Urothelium cell line (cell line): ENCODE measurements at places on chromosomes 1 and 21.

GRCh38 chr21:40466893-40467483 is 380.0 kb downstream of the DSCAM start:
- no peak for DNase-seq

- no peak for DNase-seq
These were observed 32.9 kb upstream of the SRP9 start for GRCh38 chr1:225744745-225745144.

- no peak for DNase-seq
These were observed 140.9 kb upstream of the CTTNBP2NL start for GRCh38 chr1:112255080-112255479.

GRCh38 chr1:93331412-93331811 is 14.3 kb upstream of the DR1 start:
- no peak for DNase-seq

GRCh38 chr1:182120411-182121258 is 59.1 kb upstream of the ZNF648 start:
- peak; percentile 77 for DNase-seq

GRCh38 chr21:40901691-40902090 is 54.7 kb upstream of the DSCAM start:
- no peak for DNase-seq

DNA sequence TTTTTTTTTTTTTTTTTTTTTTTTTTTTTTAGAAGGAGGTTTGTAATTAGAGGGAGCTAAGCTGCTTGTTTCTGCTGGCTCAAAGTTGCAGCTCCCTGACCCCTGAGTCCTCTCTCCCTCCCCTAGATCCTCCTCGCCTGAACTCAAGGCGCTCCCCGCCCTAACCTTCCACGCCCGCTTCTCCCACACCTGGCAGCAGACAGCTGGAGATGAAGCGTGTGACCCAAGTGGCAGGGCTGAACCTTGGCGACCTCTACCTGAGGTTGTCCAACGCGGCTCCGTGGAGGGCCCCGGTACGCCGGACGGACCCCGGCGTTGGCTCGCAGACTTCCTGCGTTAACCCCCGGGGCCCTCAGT is 795 bp downstream of the NGF start:
- DNase-seq, result peak; percentile 23

DNA sequence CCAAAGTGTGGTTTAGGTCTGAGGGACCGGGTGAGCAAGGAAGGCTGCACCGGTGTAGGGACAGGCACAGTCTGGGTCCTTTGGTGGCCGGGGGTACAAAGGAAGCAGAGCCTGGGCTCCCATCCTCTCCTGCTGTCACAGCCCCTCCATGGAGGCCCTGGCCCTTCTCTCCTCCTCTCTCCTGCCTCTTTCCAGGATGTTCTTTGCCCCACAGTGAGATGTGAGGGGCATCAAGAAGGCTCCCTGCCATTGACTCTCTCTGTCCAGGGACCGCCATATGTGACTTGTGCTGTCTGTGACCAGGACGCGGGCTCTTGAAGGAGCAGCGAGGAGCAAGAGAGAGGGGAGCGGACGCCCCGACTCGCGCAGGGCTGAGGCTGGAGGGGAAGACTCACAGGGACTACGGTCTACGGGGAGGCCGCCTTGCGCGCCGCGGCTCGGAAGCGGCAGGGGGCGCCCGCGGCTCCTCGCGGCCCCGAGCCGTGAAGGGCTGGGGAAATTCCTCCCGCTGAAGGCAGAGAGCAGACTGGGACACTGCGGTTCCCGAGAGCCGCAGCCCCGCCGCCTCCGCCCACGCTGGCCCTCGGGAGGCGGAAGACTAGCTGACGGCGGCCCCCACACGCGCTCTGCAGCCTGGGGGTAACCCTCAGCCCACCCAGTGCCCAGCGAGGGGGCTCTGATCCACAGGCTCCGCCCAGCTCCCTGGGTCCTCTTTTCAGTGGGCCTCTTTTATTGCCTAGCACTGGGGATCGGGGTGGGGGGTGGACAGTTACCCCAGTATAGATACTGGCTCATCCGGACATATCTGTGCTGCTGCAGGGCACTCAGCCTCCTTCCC is 40.8 kb downstream of the MAB21L3 start:
- peak; percentile 96 for DNase-seq

- no peak for DNase-seq
These were observed 104.7 kb downstream of the ST6GALNAC3 start for GRCh38 chr1:76179219-76179698.

DNA sequence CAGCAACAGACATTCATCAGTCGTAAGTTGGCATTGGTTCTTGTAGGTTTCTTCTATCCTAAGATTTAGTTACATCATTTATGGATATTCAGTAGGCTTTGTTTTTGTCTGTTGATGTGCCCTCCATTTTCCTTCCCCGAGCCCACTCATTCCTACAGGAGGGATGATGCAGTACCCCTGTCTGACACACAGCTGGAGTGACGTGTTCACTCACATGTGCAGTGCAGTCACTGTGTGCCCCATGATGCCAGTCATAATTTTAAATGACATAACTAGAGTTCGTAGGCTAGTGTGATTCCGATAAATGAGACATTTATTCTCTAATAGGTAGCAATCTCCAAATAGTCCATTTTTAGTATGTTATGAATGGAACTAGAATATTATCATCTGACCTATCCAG is 438.4 kb downstream of the DSCAM start:
- DNase-seq, result no peak

DNA sequence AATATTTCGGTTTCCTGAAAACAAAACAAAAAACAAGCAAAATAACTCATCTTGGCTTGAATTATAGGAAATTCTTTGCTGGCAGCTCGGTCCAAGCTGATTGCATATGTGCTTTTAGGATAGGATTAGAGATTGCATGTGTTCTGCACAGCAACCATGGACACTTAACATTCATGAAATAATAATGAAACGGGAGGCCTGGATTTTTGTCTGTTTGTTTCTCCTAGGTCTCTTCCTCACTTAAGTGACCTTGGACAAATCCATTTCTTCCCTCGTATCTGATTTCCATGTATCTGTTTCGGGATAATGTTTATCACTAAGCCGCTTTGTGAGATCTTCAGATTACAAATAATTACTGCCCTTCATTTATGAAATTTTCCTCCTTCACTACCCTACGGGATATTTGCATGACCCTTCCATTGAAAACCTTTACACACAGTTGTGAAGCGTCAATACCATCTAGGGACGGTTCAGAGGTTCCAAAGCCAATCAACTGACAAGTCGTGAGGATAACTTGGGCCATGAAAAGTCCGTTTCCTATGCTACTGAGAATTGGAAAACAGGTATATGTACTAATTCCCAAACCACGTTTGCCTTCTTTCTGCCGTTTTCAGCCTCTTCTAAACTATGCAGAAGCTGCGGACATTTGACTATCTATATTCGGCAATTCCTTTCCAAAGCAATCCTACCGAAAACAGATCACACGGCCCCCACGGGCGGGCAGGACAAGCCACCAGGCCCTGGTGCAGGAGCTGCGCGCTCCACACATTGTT is 1.3 kb upstream of the H3-3A start:
- DNase-seq, result no peak

DNA sequence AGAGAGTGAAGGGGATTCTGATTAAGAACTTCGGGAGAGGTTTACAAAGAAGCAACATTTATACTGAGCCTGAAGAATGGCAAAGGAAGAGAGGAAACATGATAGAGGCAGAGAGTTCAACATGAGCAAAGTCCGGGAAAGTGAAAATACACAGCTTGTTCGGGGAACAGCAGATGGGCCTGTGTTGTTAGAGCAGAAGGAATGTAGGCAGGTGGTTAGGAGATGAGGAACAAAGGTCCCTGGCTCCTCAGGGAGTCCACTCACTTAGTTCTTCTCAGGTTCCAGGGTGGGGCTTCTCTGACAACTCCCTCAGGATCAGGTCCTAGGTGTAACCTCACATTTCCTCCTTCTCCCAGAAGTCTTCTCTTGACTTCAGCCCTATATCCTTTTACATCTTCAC is 5.1 kb upstream of the ZNF326 start:
- no peak for DNase-seq

DNA sequence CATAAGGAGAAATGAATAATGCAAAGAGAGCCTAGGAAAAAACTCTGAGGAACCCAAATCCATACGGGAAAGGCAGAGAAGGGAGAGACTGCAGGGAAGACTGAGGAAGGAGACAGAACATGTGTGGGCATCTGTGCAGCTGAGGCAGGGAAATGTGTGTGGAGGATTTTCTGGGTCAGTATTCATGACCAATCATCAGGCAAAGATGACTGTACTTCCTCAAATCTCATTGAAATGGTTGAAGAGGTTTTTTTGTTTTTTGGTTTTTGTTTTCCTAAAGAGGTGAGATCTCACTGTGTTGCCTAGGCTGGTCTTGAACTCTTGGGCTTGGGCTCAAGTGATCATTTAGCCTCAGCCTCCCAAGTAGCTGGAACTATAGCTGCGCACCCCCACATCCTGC is 15.7 kb downstream of the DIP2A start:
- no peak for DNase-seq

GRCh38 chr21:36428761-36429432 is 43.7 kb downstream of the CHAF1B start:
- no peak for DNase-seq

DNA sequence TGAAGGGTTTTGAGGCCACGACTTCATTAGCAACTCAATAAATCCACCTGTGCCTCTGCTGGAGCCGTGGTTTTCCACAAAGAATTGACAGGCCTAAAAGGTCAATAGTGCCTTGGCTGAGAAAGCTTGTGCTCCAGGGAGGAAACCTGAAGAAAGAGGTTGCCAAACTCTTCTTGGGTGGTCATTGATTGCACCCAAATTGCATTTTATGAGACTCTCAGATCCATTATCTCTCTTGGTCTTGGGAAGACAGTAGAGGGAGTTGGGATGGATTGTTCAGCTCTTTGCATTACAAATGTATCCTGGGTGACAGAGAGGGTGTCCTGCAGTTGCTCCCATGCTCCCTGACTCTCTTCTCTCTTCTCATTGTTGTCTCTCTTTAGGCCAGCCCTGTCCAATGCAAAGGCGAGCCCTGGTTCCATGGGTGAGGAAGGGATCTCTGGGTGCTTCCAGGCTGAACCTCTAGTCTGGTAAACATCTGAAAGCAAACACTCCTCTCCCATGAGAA is 46.1 kb upstream of the HTR1D start:
- no peak for DNase-seq

GRCh38 chr1:110043016-110043415 is 8.6 kb downstream of the STRIP1 start:
- DNase-seq, result no peak

DNA sequence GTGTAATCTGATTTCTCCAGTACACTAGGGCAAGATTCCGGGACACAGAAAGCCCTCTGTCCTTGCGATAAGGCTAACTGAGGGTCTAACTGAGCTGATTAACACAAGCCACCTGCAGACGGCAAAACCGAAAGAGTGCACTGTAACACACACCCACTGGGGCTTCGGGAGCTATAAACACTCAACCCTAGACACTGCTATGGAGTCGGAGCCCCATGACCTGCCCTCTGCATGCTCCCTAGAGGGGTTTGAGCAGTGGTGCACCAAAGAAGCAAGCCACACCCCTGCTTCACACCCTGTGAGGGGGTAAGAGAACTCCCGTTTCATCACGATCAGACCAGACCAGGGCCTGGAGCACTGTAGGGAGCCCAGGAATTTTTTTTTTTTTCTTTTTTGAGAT is 72.4 kb downstream of the DMRTA2 start:
- no peak for DNase-seq

GRCh38 chr1:42999308-42999707 is 40.6 kb upstream of the SLC2A1 start:
- peak; percentile 38 for DNase-seq

- no peak for DNase-seq
These were observed 48.6 kb downstream of the ITPKB start for GRCh38 chr1:226690460-226690982.

GRCh38 chr1:27152829-27153548 is 1.9 kb downstream of the SLC9A1 start:
- DNase-seq, result no peak

GRCh38 chr21:44337449-44337848 is 1.7 kb downstream of the CFAP410 start:
- DNase-seq, result no peak

GRCh38 chr1:114510274-114511031 is 550 bp downstream of the TRIM33 start:
- peak; percentile 88 for DNase-seq

DNA sequence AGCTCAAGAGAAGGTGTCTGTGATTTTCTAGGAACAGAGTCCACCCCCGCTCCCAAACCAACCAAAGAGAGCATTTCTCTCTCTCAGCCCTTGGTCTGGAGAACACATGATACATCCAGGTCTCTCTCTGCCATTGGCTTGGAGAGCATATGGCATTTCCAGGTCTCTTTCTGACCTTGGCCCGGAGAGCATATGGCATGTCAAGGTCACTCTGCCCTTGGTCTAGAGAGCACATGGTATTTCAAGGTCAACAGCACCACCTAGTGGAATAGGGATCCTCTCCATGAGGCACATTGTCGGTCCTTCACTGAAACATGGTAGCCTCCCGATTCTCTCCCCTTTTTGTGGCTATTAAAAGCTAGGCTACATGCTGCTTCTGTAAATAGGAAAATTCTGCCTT is 437.7 kb upstream of the OLFM3 start:
- peak; percentile 4 for DNase-seq

DNA sequence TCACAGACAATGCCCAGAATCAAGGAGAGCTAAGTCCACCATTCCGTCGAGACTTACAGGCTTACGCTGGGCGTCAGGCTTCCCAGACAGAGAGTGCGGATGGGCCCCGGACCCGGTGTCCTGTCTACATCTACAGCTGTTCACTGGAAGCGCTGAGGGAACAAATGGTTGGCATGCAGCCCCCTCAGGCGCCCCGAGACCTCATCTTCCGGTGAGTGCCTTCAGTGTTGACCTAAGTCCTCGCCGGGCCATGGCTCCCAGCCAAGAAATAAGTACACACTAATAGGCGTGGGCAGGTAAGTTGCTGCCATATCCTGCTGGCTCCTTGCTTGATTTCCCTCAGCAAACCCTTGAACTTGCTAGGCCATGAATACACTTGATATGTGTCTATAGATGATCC is 26.2 kb downstream of the HYI start:
- DNase-seq, result no peak

GRCh38 chr1:94119796-94120569 is 965 bp downstream of the ABCA4 start:
- no peak for DNase-seq

- DNase-seq, result peak; percentile 82
These were observed 33.5 kb upstream of the RGS4 start for GRCh38 chr1:163035446-163036249.

DNA sequence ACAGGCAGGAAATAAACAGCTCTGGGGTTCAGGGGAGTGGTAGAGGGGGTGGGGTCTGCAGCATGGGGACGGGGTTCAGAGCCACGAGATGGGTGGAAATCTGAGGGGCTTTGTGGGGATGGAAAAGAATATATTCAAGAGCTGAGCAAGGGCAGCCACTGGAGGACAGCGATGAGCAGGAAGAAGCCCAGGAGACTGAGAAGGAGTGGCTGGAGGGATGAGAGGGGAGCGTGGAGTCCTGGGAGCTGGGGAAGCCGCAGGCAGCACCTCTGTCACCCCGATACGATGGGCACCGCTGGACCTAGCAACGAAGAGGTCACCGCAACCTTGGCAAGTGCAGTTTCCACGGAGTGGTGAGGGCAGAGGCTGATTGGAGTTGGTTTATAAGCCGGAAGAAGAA is 10.0 kb upstream of the KCNAB2 start:
- DNase-seq, result no peak

GRCh38 chr1:208135354-208135753 is 108.8 kb downstream of the PLXNA2 start:
- no peak for DNase-seq
